ENCODE measurements at places on chromosomes 11 and 22. TPM values are rescaled to one million over a fixed set of nuclear protein-coding genes. Genes with fewer than 3 reads are reported as not detected.

SLC1A2 gene
- 0.32 TPM for total RNA-seq

OR6M1 gene
- total RNA-seq: not detected

MORC2 gene
- total RNA-seq: 15.4 TPM

OR9Q1 gene
- not detected for total RNA-seq

KCNJ1 gene
- total RNA-seq: not detected

SCGB1C1 gene
- not detected for total RNA-seq

APLNR gene
- not detected for total RNA-seq

LMNTD2 gene
- total RNA-seq: 2.3 TPM

GRM5 gene
- total RNA-seq: not detected

CBX6 gene
- 20.3 TPM for total RNA-seq

CFAP68 gene
- 32.5 TPM for total RNA-seq

ANO9 gene
- total RNA-seq: 1.5 TPM

FXYD2 gene
- 21.4 TPM for total RNA-seq

UBASH3B gene
- 49.4 TPM for total RNA-seq

ISX gene
- total RNA-seq: not detected

CD3E gene
- not detected for total RNA-seq

MUC6 gene
- not detected for total RNA-seq

All from A549 treated with ZK216348 at 1 μM for 4 hours (cell line).